ENCODE measurements at places on chromosomes 1 and 21. TPM values are rescaled to one million over a fixed set of nuclear protein-coding genes. Genes with fewer than 3 reads are reported as not detected.

PGLYRP3 gene
- not detected for total RNA-seq

WDTC1 gene
- total RNA-seq, result 64.2 TPM

RBM11 gene
- total RNA-seq, result 0.14 TPM

CYP2J2 gene
- 76.4 TPM for total RNA-seq

HES3 gene
- not detected for total RNA-seq

VWA5B1 gene
- not detected for total RNA-seq

BNIPL gene
- total RNA-seq, result 0.30 TPM

OR10Z1 gene
- total RNA-seq, result not detected

NT5C1A gene
- total RNA-seq, result 31.3 TPM
